ENCODE measurements at places on chromosomes 4 and X.

DNA sequence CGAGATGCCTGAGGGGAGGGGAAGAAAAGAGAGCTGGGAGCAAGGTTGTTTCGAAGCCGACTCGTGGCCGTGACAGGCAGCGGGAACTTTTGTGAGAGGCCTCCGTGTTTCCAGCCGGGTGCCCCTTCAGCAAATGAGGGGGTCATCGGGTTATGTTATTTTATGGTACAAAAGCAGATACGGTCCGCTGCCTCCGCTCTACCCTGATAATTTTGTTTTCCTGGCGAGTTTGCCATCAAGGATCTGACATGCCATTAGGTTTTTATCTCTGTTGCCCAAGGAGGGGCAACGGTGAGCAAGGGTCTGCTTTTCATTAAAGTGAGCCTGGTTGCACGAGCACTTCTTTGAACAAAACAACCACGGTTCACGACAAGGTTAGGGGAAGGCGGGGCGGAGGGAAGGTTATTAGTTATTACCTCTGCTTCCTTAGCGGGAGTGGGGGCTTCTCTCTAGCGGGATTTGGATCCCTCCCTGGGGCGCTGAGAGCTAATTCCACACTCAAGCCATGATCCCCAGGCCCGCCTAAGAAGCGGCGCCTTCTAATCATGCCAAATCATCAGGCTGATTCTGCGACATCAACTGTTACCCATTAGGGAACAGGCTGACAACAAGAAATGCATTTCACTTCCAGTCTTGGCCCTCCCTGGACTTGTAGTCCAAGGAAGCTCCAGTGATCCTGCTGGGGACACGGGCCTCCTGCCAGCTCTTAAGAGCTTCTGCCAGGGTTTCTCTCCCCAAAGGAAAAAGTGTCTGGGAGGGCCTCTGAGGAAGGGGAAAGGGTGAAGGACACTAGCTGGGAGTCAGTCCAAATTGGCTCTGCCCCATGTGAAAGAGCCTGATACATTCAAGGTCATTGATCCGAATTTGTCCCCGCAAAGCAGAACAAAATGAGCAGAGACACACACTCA, 617.7 kb downstream of the MID1IP1 start:
- DNase-seq = no peak

GRCh38 chr4:141210168-141210567, 10.5 kb upstream of the ZNF330 start:
- DNase-seq = no peak

DNA sequence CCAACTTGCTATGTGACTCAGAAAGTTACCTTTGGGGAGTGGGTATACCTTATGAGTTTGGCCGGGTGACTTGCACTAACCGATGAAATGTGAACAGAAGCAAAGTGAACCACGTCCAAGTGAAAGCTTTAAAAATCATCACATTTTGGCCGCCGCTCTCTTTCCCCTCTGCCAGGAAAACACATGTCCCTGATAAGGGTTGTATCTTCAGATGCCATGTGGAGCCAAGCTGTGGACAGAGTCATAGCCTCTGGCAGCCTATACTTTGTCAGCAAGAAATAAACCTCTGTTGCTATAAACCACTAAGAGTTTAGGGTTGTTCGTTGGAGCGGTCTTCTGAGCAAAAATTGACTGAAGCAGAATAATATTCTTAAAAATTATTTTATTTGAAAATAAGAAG, 92.3 kb downstream of the PRDM5 start:
- DNase-seq = no peak

DNA sequence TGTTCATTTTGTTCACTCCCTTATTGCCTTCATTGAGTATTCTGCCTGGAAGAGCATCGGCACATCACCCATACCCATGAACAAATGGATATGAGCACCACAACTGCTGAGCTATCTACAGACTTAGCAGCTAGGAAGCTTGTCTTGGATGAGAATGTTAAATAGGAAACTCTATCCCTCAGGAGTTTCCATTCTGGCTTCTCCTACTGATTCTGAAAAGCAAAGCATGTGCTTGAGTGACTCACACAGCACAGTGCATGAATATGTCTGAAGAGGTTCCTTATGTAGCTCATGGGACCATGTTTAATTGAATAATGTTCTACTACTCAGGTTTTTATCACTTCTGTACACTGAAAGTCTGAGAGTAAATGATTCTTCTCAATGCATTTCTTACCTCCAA, 57.3 kb upstream of the MXRA5 start:
- DNase-seq = no peak

GRCh38 chr4:25916870-25917269, 2.9 kb downstream of the SMIM20 start:
- no peak for DNase-seq

DNA sequence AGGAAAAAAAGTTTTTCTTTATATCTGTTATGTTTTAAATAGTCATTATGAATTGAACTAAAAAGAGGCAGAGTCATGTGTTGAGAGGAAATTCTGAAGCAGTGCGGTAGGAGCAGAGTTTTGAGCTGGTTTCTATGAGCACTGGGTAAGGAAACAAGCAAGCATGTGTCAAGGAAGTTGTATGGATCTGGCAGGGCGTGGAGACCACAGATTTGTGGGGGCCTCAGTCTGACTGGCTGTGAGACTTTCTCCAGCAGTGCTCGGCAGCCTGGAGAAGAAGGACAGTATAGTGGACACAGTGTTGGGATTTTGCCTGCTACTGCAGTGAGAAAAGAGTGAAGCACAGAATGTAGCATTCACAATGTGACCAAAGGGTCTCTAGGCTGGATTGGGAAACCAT, 399.1 kb downstream of the INPP4B start:
- no peak for DNase-seq

- no peak for DNase-seq
Observed at GRCh38 chr4:7937006-7937405, 2.7 kb downstream of the AFAP1 start.

- no peak for DNase-seq
Observed at GRCh38 chr4:163404580-163404979, 60.9 kb downstream of the NPY5R start.

DNA sequence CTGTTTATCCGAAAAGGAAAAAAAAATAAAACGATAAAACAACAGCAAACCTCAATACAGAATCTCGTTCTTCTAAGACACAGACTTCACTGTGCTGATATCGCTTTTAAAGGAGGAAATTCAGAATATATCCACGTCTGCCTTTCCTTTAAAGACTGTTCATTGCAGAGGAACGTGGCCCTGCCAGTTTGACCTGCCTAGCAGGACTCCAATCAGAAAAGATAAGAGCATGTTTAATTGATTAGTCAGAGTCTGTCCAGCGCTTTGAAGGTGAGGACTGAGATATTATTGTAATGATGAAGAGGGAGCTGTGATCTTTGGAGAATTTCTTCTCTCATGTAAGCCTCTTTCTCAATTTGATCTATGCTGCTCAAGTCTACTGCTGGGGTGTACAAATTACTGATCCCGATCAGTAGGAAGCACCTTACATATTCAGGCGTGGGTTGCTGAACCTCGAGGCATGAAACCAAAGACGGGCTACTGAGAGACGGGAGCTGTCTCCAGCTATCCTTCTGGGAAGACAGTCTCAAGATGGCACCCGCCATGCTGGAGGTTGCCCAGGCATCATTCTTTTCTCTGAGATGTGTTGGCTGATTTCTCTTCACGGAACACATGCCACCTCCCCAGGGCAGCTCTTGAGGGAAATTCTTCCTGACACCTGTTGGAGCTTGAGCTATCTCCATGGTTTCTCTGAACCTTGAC, 146.1 kb downstream of the SHOX start:
- DNase-seq = no peak

- DNase-seq = no peak
Observed at GRCh38 chr4:111697176-111697942, 447.9 kb upstream of the FAM241A start.

- no peak for DNase-seq
Observed at GRCh38 chr4:10706236-10706635, 21.7 kb upstream of the CLNK start.

- DNase-seq = no peak
Observed at GRCh38 chr4:8649631-8650361, 57.2 kb downstream of the CPZ start.

DNA sequence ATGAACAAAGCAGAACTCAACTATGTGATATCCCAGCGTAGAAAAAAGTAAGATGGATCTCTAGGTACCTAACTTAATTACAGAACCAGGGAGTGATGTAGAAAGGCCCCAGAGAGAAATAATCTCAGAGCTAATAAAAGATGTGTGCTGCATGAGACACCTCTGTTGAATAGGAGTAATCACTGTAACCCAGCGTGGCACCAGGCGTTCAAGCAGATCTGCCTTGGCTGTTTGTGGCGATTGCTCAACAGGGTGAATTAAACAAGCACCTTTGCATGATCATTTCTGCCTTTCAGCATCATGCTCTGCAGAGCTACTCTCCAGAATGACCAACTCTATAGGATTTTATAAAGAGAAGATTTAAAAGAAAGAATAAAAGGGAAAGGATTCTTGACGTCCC, 81.7 kb upstream of the KCNIP4 start:
- peak; percentile 82 for DNase-seq

GRCh38 chr4:92305148-92305877, 1.5 kb downstream of the GRID2 start:
- peak; percentile 55 for DNase-seq

GRCh38 chrX:85111347-85111746, 107.7 kb downstream of the APOOL start:
- no peak for DNase-seq

DNA sequence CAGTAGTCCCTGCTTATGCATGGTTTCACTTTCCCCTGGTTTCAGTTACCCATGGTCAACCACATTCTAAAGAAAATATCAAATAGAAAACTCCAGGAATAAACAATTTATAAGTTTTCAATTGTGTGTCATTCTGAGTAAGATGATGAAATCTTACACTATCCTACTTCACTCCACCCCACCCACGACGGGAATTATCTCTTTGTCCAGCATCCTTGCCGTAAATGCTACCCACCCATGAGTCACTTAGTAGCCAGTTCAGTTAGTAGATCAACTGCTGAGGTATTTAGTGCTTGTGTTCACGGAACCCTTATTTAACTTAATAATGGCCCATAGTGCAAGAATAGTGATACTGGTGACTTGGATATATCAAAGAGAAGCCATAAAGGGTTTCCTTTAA, 91.4 kb downstream of the KLHL13 start:
- no peak for DNase-seq

GRCh38 chrX:1493412-1493811, 40.7 kb upstream of the ASMTL start:
- DNase-seq = no peak

- DNase-seq = no peak
Observed at GRCh38 chr4:138512756-138513155, 270.6 kb upstream of the SLC7A11 start.

GRCh38 chr4:38523054-38523453, 140.9 kb upstream of the KLF3 start:
- DNase-seq = no peak

DNA sequence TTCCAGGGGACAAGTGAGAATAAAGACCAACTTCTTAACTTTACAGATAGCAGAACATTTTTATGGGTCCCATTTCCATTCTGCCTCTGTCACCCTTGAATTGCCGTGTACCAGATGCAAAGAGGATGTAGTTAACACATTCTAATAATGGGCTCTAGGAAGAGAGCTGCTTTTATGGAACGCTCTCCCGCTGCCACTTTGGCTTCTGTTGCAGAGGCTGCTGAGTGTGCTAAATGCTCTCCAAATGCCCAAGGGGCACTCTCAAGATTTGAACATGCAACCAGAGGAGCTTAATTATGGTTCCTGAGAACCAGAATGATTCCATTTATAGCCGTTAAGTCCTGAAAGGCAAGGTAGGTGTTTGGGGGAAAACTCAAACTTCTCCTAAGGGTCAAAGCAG, 28.1 kb upstream of the GPC3 start:
- DNase-seq = no peak

DNA sequence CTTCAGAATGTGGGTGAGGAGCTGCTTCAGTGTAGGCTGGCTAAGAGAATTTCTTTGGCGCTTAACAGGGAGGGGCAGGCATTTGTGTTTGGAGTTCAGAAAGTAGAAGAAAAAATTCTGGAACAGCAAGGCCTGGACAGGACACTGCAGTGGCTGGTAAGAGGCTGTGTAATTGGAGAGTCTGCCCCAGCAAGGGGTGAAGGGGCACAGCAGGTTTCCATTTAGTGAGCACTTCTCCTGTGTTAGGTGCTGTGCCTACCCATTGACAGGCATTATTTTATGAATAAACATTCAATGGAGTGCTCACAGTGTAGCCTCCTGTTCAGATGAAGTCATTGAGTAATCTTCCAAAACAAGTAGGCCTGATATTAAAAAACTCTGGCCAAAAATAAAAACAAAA, 10.7 kb upstream of the CPE start:
- DNase-seq = no peak

- no peak for DNase-seq
Observed at GRCh38 chr4:52019936-52020657, at the start of gene LRRC66. LRRC66 (minus strand) TSS chr4:52020363; CDS start chr4:52017613, 2,750 bp downstream.

DNA sequence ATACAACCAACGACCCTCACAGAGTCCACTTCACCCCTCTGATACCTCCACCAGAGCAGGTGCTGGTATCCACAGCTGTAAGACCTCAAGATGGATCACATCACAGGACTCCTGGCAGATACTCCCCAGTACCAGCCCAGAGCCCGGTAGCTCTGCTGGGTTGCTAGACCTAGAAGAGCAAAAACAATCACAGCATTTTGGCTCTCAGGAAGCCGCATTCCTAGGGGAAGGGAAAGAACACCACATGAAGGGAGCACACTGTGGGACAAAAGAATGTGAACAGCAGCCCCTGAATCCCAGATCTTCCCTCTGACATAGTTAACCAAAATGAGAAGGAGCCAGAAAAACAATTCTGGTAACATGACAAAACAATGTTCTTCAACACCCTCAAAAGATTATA, 303.1 kb upstream of the GRIA3 start:
- DNase-seq = no peak

DNA sequence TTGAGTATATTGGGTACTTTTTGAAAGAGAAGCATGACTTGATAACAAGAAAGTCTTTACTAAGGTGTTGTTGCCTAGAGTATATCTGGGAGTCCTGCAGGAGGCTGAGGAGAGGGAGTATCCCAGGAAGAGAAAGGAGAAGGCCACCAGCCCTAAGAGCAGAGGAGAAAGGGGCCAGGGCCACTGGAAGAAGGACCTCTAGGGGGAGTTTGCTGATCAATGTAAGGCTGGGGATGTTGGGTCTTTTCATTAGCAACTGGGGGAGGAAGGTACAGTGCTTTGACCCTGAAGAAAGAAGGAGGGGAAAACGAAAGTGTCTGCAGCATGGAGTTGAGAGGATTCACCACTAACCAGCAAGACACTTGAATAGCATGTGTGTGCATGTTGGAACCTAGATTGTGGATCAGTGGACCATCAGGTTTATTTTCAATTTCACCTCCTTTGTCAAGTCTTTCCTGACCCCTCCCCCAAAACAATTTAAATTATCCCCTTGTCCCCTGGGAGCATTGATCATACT, 4.5 kb downstream of the SMIM9 start:
- no peak for DNase-seq

- no peak for DNase-seq
Observed at GRCh38 chr4:186939766-186940165, 216.1 kb upstream of the FAT1 start.

GRCh38 chrX:30586516-30586915, 8.9 kb upstream of the TASL start:
- DNase-seq = no peak

Measured in NCI-H748 treated with DMSO at 0.1 percent for 48 hours (cell line).